Left renal cortex interstitium (tissue), 4 donors: ENCODE measurements at places on chromosomes 1 and 21.

GRCh38 chr1:38578271-38578951 lies 281.2 kb downstream of the RRAGC start:
- no peak for DNase-seq

DNA sequence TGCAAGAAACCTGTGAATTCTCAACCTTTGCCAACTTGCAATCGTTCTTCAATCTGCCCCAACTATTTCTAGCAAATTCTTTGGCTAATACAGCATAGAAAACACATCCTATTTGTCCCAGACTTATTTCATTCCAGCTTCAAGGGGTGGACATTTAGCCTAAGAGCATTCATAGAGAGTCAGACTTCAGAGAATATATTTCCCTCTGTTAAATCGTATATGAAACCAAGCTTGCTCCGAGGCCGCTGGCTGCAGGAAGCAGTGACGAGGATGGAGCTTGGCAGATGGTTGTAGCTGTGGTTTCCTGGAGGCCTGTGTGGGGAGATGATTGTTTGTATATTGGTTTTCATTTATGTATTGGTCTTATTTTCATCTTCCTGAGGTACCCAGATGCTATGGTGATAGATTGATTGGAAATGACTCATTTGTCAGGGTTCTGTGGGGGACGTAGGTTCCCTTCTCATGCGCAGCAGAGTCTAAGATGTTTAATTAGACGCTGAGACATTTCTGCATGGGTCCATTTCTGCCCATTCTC lies 26.1 kb downstream of the MAN1C1 start:
- no peak for DNase-seq

DNA sequence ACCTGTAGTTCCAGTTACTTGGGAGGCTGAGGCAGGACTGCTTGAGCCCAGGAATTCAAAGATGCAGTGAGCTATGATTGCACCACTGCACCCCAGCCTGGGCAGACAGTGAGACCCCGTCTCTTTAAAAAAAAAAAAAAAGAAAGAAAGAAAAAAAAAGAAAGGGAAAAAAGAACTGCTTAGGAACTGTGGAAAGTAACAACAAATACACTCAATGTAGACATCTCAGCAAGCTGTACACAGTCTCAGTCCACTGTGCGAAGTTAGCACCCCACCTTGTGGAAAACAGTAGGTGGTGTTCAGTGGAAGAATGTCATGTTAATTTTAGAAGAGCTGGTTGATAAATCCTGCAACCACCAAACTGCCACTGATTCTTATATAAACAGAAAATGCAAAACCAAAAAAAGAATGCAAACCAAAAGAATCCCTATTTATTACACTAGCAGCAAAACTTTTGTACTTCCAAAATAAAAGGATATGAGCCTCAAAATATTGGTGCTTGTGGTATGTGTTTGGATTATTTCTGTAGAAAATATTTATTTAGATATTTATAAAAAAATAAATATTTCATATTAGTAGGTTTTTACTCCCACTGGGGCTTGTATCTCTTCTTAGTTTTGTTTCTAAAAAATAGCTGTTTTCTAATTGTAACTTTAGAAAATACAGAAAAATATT lies 31.1 kb downstream of the ALG14 start:
- peak; percentile 53 for DNase-seq

GRCh38 chr1:55512466-55512865 lies 297.3 kb upstream of the USP24 start:
- no peak for DNase-seq

GRCh38 chr1:197320991-197321531 lies 53.0 kb downstream of the CRB1 start:
- no peak for DNase-seq

GRCh38 chr1:54979327-54979891 lies 1.0 kb upstream of the TMEM61 start:
- no peak for DNase-seq

DNA sequence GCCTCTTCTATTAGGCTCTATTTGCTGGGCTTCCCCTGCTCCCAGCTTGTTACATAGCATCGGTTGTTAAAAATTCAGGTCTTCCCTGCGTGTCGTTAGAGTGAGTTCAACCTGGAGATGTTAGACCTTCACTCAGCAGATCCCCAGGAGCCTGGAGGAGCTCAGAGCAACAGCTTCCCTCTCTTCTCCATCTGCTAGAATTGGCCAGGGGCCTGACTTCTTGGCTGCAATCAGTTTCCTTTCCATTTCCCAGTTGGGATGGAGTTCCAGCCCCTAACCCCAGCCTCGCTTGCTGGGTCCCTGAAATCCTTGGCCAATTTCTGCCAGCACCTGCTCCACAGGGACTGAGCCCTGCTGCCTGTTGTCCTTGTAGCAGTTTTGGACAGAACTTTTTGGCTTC lies 55.9 kb downstream of the MT1HL1 start:
- no peak for DNase-seq

GRCh38 chr1:8722366-8722765 lies 95.1 kb downstream of the RERE start:
- DNase-seq = no peak

DNA sequence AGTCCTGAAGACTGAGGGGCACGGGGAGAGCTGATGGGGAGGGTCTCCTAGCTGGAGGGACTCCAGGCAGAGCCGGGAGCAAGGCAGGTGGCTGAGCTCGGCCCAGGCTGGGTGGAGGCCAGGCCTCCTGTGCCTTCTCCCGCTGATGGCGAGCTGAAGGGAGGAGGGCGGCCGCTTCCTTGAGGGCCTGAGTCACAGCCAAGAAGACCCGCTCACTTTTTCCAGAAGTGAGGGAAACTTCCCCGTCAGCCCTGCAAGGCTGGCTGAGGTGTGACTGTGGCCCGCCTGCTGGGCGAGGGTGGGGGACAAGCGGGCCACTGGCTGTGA lies 1.7 kb upstream of the VWA1 start:
- DNase-seq = no peak

GRCh38 chr1:30896905-30897304 lies 11.7 kb downstream of the SDC3 start:
- no peak for DNase-seq

DNA sequence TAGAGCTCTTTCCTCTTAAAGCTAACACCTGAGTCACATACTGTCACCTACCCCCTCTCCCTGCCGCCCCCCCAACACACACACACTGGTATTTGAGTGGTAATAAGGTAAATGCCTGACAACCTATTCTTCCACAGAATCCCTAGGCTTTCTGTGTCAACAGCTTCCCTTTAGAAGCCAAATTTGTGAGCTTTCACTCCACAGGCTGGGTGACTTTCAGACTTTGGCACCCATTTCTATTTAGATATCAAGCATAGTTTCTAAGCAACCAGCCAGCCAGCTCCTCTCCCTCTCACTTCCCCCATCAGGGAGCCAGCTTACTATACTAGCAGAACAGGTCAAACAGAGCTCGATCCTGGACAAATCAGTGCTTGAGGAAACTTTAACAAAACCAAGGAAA lies 3.2 kb upstream of the C1orf74 start:
- DNase-seq = no peak

GRCh38 chr21:26385721-26386120 lies 187.4 kb downstream of the CYYR1 start:
- DNase-seq = no peak

DNA sequence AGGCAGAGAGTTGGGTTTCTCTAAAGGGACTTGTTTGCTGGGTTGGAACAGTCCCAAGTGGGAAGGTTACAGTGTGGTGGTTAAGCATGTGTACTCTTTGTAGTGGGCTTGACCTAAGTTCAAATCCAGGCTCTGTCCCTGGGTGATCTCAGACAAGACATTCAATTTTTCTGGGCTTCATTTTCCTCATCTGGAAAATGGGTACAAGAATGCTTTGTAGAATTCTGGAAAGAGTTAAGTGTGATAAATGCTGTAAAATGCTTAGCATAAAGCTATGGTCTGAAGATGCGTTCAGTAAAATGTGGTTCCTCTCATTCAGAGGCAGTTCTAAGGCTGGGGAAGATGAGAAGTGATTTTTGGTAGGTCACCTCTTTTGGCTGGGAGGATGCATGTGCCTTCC lies 805 bp downstream of the GRHL3 start:
- no peak for DNase-seq

DNA sequence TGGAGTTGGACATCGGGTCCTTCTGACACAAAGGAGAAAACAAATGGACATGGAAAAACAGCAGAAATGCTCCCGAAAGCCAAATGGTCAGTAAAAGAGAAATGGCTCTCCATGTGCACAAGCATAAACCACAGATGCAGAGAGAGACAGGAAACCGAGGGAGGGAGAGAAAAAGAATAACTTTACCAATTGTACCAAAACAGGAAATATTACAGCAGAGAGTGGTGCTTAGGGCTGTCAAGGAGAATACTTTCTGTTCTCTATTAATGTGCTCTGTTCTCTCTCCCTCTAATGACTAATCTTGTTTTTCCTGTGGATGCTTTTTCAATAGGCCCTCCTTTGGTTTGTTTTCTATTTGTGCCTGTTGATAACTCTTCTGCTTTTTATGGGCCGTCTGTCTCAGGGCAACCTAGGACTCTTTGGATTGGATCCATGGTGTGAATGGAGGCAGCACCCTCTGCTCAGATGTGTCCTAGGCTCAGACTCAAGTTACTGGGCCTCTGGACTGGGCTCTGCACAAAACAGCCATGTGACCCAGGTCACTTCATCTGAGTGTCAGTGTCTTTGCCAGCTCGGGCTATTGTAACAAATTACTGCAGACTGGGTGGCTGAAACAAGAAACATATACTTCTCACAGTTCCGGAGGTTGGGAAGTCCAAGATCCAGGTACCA lies 663.0 kb downstream of the NPHP4 start:
- DNase-seq = no peak

- no peak for DNase-seq
Observed at GRCh38 chr21:45318146-45318555, 30.5 kb upstream of the POFUT2 start.

DNA sequence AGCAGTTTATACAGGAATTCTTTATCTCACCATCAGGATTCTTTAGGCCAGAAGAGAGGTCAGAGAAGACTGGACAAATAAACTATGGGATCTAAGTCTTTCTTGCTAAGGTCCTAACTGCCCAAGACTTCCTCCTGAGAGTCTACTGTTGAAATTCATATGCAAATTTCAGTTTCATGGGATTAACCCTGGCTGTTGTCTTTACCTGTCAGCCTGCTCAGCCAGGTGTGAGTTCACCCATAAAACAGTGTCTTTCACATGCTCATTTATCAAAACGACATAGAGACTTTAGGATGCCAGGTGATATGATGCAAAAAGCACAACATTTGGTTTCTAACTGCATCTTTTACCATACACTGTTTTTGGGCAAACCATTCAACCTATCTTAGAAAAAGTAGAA lies 211.0 kb downstream of the PDE4B start:
- no peak for DNase-seq

DNA sequence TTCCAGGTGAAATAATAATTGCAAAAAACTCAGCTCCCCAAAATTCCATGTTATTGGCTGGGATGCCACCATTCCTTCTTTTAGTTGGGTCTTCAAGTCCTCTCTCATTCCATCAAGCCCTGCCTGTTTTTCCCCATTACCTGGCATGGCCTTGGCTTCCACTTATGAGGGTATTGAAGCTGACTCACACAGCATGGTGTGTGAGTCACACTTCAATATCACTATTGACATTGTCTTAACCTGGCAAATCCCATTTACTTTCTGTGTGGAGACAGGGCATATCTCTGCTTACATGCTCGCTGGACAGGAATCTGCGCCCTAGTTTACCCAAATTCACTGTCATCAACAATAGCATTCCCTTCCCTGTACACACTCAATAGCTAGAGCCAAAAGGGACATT lies 1806.8 kb downstream of the BRINP3 start:
- no peak for DNase-seq

DNA sequence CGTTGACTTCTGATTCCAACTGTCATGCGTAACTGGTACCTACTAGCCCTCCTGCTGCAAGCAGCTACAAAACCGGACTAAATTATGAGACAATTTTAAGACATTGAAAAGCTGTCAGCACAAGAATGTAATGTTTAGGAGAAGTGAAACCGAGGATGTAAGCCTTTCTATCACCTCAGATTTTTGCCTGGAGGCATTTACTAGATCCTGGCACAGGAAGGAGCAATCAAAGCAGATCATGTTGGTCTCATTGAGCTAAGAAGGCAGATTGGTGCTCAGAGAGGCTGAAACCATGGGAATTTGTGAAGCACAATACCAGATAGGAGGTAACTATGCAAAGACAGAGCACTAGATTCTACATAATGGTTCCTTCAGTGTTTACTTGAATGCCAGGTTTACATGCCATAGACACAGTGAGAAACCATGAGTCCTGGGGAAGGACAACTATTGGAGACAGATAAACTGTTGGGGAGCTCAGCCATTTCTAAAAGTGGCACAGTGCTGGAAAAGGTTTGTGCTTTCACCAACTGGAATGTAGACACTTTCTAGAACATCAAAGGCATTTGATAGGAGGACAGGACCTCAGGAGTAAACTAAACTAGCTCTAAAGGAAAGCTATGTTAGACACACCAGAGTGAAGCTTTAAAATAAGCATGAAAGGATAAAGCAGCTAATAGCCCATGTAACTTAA lies 179.4 kb downstream of the LYPLAL1 start:
- no peak for DNase-seq

GRCh38 chr1:28328228-28328648 lies 602 bp upstream of the MED18 start:
- no peak for DNase-seq

DNA sequence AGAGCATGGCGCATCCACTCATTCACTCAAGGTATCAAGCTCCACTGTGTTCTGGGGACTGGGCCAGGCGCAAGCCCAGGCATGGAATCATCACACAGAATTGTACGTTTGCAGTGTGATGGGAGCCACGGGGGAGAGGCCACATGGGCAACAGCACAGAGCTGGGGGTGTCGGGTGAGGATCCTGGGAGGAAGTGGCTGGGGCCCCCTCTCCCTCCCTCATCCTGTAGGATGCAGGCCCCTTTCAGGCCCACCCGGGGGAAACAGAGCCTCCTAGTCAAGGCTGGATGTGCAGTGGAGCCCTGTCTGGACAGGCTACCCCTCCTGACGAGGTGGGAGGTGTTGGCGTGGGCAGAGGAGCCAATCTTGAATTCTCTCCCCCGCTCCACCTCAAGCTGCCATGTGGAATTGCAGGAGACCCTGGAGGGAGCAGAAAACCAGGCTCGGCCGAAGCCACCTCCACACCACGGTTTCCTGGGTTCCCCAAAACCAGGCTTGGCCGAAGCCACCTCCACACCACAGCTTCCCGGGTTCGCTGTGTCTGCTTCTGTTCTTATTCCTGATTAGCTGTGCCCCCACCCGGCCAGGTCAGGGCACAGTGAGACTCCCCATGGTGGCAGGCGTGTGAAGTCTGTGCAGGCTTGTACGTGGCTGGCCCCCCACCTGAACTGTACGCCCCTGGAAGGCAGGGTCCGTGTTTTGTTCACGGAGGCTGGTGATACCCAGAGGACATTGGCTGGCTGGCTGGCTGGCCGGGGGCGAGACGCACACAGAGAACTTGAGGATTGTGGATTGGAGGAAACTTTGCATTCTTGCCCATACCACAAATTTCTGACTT lies 4.2 kb upstream of the C1orf174 start:
- DNase-seq = no peak

DNA sequence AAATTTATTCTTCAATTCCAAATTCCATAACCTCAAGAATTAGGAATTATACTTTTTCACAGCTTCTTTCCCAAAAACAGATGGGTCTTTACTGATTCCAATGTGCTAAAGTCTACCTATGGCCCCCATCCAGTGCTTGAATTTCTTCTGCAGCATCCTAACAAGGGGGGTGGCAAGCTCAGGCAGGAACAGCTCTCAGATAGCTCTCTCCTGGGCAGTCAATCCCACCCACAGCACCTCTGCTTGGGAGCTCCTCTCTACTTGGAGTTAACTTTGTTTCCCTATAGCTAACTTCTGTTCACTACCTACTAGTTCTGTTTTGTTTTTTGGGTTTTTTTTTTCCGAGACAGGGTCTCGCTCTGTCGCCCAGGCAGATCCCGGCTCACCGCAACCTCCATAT lies 12.1 kb downstream of the RBBP5 start:
- no peak for DNase-seq
